ENCODE measurements at places on chromosomes 7 and 10. TPM values are rescaled to one million over a fixed set of nuclear protein-coding genes. Genes with fewer than 3 reads are reported as not detected.

SDK1 gene
- total RNA-seq, result 4.8 TPM

OR6B1 gene
- total RNA-seq, result not detected

ACSM6 gene
- not detected for total RNA-seq

CASP7 gene
- total RNA-seq, result 13.2 TPM

DEPP1 gene
- 8.0 TPM for total RNA-seq

CYP2W1 gene
- not detected for total RNA-seq

DNA sequence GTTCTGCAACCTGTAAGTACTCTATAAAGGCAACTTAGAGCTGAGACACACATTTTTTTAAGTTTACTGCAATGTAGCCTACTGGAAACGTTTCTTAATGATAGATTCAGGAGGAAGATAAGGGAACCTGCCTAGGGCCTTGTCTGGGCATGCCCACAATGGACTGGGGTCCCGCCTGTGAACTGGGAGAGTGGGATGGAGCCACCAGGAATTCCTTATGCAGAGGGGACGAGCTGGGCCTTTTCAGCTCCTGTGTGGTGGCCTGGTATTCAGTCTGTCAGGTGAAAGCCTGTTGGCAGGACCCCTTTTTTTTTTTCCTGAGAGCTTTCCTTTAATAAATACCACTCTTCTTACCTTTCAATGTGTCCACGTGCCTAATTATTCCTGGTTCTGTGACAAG is 384.4 kb upstream of the ZWINT start:
- no peaks in the 10 kb centered on the region for H3K27me3 ChIP-seq
- DNase-seq, result no peak
- H3K27ac ChIP-seq, result no peak overlapping the region
- no peaks in the 10 kb centered on the region for H3K4me1 ChIP-seq
- H3K4me3 ChIP-seq, result no peak overlapping the region
- no peaks in the 10 kb centered on the region for H3K36me3 ChIP-seq

- no peaks in the 10 kb centered on the region for H3K4me1 ChIP-seq
- H3K27ac ChIP-seq, result no peak overlapping the region
- H3K4me3 ChIP-seq, result no peak overlapping the region
- H3K27me3 ChIP-seq, result no peaks in the 10 kb centered on the region
These were observed 487.4 kb downstream of the PLXDC2 start for GRCh38 chr10:20303453-20304152.

- H3K36me3 ChIP-seq, result no peaks in the 10 kb centered on the region
- no peaks in the 10 kb centered on the region for H3K4me1 ChIP-seq
- no peak overlapping the region for H3K27ac ChIP-seq
- H3K4me3 ChIP-seq, result no peak overlapping the region
- DNase-seq, result no peak
- H3K27me3 ChIP-seq, result 0 out of 2 replicates have a peak, but pooled peaks cover 6% of the 10 kb centered on the region
These were observed 76.8 kb upstream of the CARD11 start for GRCh38 chr7:3120513-3120912.

- H3K27ac ChIP-seq, result no peak overlapping the region
- DNase-seq, result no peak
- H3K4me1 ChIP-seq, result no peaks in the 10 kb centered on the region
- no peaks in the 10 kb centered on the region for H3K36me3 ChIP-seq
These were observed 188.2 kb downstream of the PTPN20 start for GRCh38 chr10:47099474-47099873.

- H3K4me3 ChIP-seq, result no peak overlapping the region
- DNase-seq, result no peak
- H3K4me1 ChIP-seq, result peaks cover 28% of the 10 kb centered on the region
- H3K27me3 ChIP-seq, result no peaks in the 10 kb centered on the region
- H3K27ac ChIP-seq, result no peak overlapping the region
- no peaks in the 10 kb centered on the region for H3K36me3 ChIP-seq
These were observed 43.1 kb downstream of the CREB3L2 start for GRCh38 chr7:137958470-137959431.

DNA sequence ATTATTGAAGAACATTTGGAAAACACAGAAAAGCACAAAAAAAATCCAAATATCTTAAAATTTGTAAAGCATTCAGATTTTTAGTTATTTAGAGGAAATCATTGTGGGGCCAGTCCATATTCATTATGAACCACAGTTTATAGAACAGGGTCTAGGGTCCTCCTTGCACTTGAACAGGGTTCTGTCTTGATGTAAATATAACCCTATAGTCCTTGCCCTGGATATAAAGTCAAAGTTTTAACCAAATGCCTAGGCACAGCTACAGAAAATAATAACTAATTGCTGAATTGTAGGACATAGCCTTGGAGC is 25.6 kb downstream of the CASP7 start:
- DNase-seq, result no peak
- peaks cover 8% of the 10 kb centered on the region for H3K4me1 ChIP-seq
- no peak overlapping the region for H3K4me3 ChIP-seq
- H3K27me3 ChIP-seq, result no peaks in the 10 kb centered on the region
- no peak overlapping the region for H3K27ac ChIP-seq
- no peaks in the 10 kb centered on the region for H3K36me3 ChIP-seq

- no peak for DNase-seq
- H3K27me3 ChIP-seq, result no peaks in the 10 kb centered on the region
- H3K36me3 ChIP-seq, result no peaks in the 10 kb centered on the region
- no peak overlapping the region for H3K4me3 ChIP-seq
- H3K4me1 ChIP-seq, result peaks cover 13% of the 10 kb centered on the region
These were observed 62.6 kb upstream of the MTPN start for GRCh38 chr7:136039577-136040345.

DNA sequence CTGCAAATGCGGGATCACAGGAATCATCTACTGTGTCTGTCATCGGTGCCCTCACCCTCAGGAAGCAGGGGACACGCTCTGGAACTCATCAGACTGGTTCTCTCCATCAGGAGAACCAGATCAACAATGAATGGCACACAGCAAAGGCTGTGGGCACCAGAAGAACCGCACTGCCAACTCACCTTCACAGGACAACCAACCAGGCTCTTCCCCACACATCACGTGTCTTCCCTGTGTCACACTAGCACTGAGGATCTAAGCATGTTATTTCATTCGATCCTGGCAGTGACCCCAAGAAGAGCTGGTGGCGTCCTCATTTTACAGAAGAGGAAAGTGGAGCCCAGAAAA is 106.1 kb downstream of the TNS3 start:
- H3K4me1 ChIP-seq, result peaks cover 31% of the 10 kb centered on the region
- no peak overlapping the region for H3K4me3 ChIP-seq
- peak; percentile 54 for DNase-seq
- no peaks in the 10 kb centered on the region for H3K36me3 ChIP-seq
- no peaks in the 10 kb centered on the region for H3K27me3 ChIP-seq
- peak overlapping the region; percentile 78 for H3K27ac ChIP-seq

GRCh38 chr7:132677918-132678317 is 101.6 kb upstream of the PLXNA4 start:
- H3K36me3 ChIP-seq, result no peaks in the 10 kb centered on the region
- H3K27ac ChIP-seq, result no peak overlapping the region
- no peaks in the 10 kb centered on the region for H3K4me1 ChIP-seq
- H3K27me3 ChIP-seq, result peaks cover 26% of the 10 kb centered on the region

DNA sequence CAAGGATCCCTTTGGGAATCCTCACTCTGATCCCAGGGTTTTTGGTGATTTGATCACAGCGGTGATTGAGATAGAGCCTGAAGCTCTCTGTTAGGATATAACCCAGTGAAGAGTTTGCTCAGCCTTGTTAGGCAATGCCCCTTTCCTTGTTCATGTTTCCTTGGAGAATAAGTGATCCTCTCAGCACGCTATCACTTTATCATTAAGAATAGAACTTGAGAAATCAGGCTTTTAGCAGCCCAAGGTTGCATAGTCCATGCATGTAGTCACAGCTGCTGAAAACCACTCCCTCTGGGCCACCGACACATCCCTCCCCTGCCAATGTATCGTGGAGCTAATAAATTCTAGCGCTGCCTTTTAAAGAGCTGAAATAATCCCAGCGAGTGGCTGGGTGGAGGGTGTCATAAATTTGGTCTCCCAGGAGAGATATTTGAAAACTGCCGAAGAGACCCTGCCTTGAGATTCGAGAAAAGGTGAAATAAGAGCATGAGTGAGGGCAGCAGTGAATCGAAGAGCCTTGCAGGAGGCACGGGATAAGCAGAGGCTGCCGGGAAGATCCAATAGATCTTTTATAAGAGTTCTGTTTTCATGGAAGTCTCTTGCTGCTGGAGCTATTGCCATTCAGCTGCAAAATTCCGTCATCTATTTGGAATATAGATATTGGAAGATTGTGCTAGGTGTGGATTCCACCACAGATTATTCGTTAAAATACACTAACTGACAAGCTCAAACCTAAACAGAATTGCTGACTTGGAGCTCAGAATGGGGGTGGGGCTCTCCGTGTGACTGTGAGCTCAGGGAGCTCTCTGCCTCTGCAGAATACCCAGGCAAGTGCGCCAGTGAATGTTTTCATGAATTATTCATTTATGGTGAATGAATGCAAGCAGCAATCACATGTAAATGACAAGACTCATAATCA is 249.8 kb downstream of the TRIL start:
- H3K27ac ChIP-seq, result no peak overlapping the region
- no peaks in the 10 kb centered on the region for H3K4me1 ChIP-seq
- H3K27me3 ChIP-seq, result no peaks in the 10 kb centered on the region

- H3K4me3 ChIP-seq, result no peak overlapping the region
- H3K27me3 ChIP-seq, result no peaks in the 10 kb centered on the region
- H3K4me1 ChIP-seq, result peaks cover 40% of the 10 kb centered on the region
- H3K27ac ChIP-seq, result peak overlapping the region; percentile 98
These were observed 85.9 kb downstream of the CD36 start for GRCh38 chr7:80724249-80724871.

DNA sequence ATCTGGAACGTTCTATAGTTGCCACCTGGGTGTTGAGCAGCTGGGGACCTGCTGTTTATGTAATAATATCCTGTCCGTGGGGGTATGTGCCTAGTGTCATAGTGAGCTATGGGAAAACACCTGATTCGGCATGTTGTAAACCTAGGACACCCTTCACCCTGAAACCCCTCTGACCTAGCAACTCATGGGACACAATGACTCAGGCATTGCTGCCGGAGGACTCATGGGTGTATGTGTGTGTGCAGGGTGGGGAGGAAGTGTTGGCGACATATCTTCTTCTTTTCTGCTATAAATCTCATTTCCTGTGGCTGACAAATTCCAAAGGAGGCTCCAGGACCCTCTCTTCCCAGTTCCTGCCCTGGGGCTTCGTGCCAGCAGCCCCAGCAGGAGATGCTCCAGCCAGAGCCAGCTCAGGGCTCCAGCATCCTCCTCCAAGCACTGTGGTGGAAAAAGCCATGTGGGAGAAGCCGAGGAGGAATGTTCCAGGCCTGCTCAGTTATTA is 77.0 kb upstream of the PODXL start:
- peaks cover 39% of the 10 kb centered on the region for H3K4me1 ChIP-seq
- no peaks in the 10 kb centered on the region for H3K36me3 ChIP-seq
- peak; percentile 86 for DNase-seq
- peak overlapping the region; percentile 85 for H3K27ac ChIP-seq
- H3K27me3 ChIP-seq, result no peaks in the 10 kb centered on the region
- H3K4me3 ChIP-seq, result no peak overlapping the region

- no peaks in the 10 kb centered on the region for H3K4me1 ChIP-seq
- H3K27ac ChIP-seq, result no peak overlapping the region
- no peaks in the 10 kb centered on the region for H3K36me3 ChIP-seq
These were observed 7.1 kb upstream of the UNCX start for GRCh38 chr7:1225441-1226185.

DNA sequence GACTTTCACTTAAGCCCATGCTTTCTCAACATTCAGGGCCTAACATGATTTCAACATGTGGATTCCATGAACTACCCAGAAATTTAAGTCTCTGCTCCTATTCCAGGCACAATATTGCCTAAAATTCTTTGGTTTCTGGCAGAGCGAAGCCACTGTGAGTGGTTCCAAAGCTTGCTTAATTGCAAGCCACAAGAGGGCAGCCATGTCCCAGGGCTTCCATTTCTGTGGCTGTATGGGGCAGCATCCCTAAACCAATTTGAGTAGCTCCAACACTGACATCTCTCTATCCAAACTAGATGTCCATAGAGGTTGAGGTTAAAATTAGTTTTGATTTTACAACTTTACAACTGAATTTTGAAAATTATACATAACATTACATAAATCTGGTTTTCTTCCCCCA is 56.3 kb upstream of the MDFIC start:
- H3K36me3 ChIP-seq, result no peaks in the 10 kb centered on the region
- H3K4me1 ChIP-seq, result peaks cover 11% of the 10 kb centered on the region
- H3K4me3 ChIP-seq, result no peak overlapping the region
- H3K27ac ChIP-seq, result no peak overlapping the region

DNA sequence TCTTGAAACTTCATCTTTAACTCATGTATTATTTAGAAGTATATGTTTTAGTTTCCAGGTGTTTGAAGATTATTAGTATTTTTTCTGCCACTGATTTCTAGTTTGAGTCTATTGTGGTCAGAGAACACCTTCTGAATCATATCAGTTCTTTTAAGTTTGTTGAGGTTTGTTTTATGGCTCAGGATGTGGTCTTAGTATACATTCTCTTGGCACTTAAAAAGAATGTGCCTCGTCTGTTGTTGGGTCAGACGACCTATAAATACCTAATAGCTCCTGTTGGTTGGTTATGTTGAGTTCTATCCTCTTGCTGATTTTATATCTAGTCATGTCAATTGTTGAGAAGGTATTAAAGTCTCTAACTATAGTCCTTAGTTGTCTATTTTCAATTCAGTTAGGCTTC is 15.9 kb downstream of the TDRD1 start:
- peaks cover 3% of the 10 kb centered on the region for H3K4me1 ChIP-seq
- H3K4me3 ChIP-seq, result no peak overlapping the region
- no peak overlapping the region for H3K27ac ChIP-seq
- no peaks in the 10 kb centered on the region for H3K36me3 ChIP-seq

- no peaks in the 10 kb centered on the region for H3K36me3 ChIP-seq
- H3K4me3 ChIP-seq, result no peak overlapping the region
- peak; percentile 79 for DNase-seq
These were observed 70.3 kb upstream of the NANOS1 start for GRCh38 chr10:118958984-118959925.

GRCh38 chr7:7157887-7158271 is 24.5 kb upstream of the C1GALT1 start:
- H3K4me1 ChIP-seq, result peaks cover 11% of the 10 kb centered on the region
- H3K27ac ChIP-seq, result no peak overlapping the region
- H3K4me3 ChIP-seq, result no peak overlapping the region
- H3K27me3 ChIP-seq, result no peaks in the 10 kb centered on the region
- peak; percentile 22 for DNase-seq
- no peaks in the 10 kb centered on the region for H3K36me3 ChIP-seq

GRCh38 chr10:52875336-52875735 is 102.8 kb upstream of the MBL2 start:
- H3K27me3 ChIP-seq, result no peaks in the 10 kb centered on the region
- H3K36me3 ChIP-seq, result no peaks in the 10 kb centered on the region
- no peak for DNase-seq
- no peak overlapping the region for H3K27ac ChIP-seq
- peaks cover 24% of the 10 kb centered on the region for H3K4me1 ChIP-seq

GRCh38 chr7:90655566-90655965 is 59.4 kb downstream of the CDK14 start:
- H3K4me1 ChIP-seq, result peaks cover 17% of the 10 kb centered on the region
- no peaks in the 10 kb centered on the region for H3K36me3 ChIP-seq
- no peaks in the 10 kb centered on the region for H3K27me3 ChIP-seq

- no peaks in the 10 kb centered on the region for H3K36me3 ChIP-seq
- DNase-seq, result peak; percentile 49
- no peak overlapping the region for H3K27ac ChIP-seq
- no peak overlapping the region for H3K4me3 ChIP-seq
- no peaks in the 10 kb centered on the region for H3K4me1 ChIP-seq
These were observed 284.3 kb downstream of the SORCS3 start for GRCh38 chr10:104925232-104925851.

All from PC-3 (cell line).